NCI-H460 (cell line): ENCODE measurements at places on chromosomes 4 and X. TPM values are rescaled to one million over a fixed set of nuclear protein-coding genes. Genes with fewer than 3 reads are reported as not detected.

The KLHL4 gene
- total RNA-seq: 5.2 and 5.8 TPM in 2 replicates

The TLR10 gene
- total RNA-seq: not detected in 2 replicates

The CT45A2 gene
- not detected in 2 replicates for total RNA-seq

The NDP gene
- total RNA-seq: not detected in 2 replicates

The EDNRA gene
- total RNA-seq: 0.35 TPM in 1 of 2 replicates, not detected in the other

The KIF4A gene
- 30.3 and 34.0 TPM in 2 replicates for total RNA-seq

The HSD17B13 gene
- 0.17 and 0.20 TPM in 2 replicates for total RNA-seq

The SMIM10 gene
- 3.2 and 4.1 TPM in 2 replicates for total RNA-seq

The SMR3B gene
- total RNA-seq: not detected in 2 replicates

The MAGEA9B gene
- 0.12 TPM in 1 of 2 replicates, not detected in the other for total RNA-seq

The GPC4 gene
- total RNA-seq: not detected in 2 replicates

The ZFX gene
- 33.7 and 34.7 TPM in 2 replicates for total RNA-seq

The TLR3 gene
- 1.9 and 3.3 TPM in 2 replicates for total RNA-seq

The UGT2A1 gene
- not detected in 2 replicates for total RNA-seq

The CSN1S1 gene
- not detected in 2 replicates for total RNA-seq

The MID1 gene
- total RNA-seq: 25.2 TPM in 2 replicates

The RBMXL3 gene
- not detected in 2 replicates for total RNA-seq

The GPRASP3 gene
- 2.3 and 3.2 TPM in 2 replicates for total RNA-seq

The CCDC120 gene
- 0.22 and 0.52 TPM in 2 replicates for total RNA-seq

The INTU gene
- 3.2 and 3.4 TPM in 2 replicates for total RNA-seq

The SYNPO2 gene
- total RNA-seq: 1.2 and 1.4 TPM in 2 replicates

The NOCT gene
- 19.7 and 20.2 TPM in 2 replicates for total RNA-seq

The ASB11 gene
- not detected in 2 replicates for total RNA-seq

The RHOXF1 gene
- not detected in 2 replicates for total RNA-seq

The DCAF12L2 gene
- 1.2 and 1.3 TPM in 2 replicates for total RNA-seq

The EOLA1 gene
- 12.4 and 16.6 TPM in 2 replicates for total RNA-seq

The GLRA3 gene
- total RNA-seq: 0.09 and 0.15 TPM in 2 replicates
